Body of pancreas (tissue), 4 donors: ENCODE measurements at places on chromosomes 5 and 9.
A peak's percentile ranks its signal among the peaks of the same experiment; 100 is the strongest.

- peaks cover 14% of the 10 kb centered on the region for H3K36me3 ChIP-seq
- no peaks in the 10 kb centered on the region for H3K4me1 ChIP-seq
- H3K27ac ChIP-seq, result no peak overlapping the region
- no peaks in the 10 kb centered on the region for H3K27me3 ChIP-seq
- DNase-seq, result no peak
- H3K4me3 ChIP-seq, result no peak overlapping the region
These were observed 59.6 kb downstream of the SPTLC1 start for GRCh38 chr9:92055624-92056023.

DNA sequence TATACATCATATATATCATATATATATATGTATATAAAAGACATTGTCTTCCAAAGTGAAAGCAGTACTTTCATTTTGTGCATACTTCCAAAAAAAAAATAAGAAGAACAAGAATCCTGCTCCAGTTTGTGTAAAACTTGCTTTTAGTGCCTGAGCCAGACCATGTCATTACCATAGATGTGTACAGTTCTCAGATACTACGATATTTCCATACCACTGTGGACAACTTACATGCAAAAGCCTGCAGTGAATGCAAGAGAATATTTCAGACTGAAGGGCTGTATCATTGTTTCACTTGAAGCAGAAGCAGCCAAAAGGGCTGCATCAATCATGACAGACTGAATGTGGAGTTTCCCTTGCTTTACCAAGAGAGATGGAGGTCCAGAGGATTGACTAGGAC is 72.6 kb upstream of the CYLC2 start:
- H3K36me3 ChIP-seq, result no peaks in the 10 kb centered on the region
- H3K27me3 ChIP-seq, result no peaks in the 10 kb centered on the region
- H3K4me1 ChIP-seq, result no peaks in the 10 kb centered on the region
- DNase-seq, result no peak
- no peak overlapping the region for H3K4me3 ChIP-seq

- no peaks in the 10 kb centered on the region for H3K27me3 ChIP-seq
- peak overlapping the region; percentile 94 for H3K27ac ChIP-seq
- H3K4me3 ChIP-seq, result no peak overlapping the region
- no peaks in the 10 kb centered on the region for H3K36me3 ChIP-seq
- peak; percentile 51 for DNase-seq
- peaks cover 99% of the 10 kb centered on the region for H3K4me1 ChIP-seq
These were observed 8.4 kb downstream of the EEIG1 start for GRCh38 chr9:127972236-127972871.

GRCh38 chr9:16579872-16580432 is 290.5 kb downstream of the BNC2 start:
- no peak overlapping the region for H3K27ac ChIP-seq
- no peak for DNase-seq
- no peak overlapping the region for H3K4me3 ChIP-seq
- H3K27me3 ChIP-seq, result no peaks in the 10 kb centered on the region
- H3K36me3 ChIP-seq, result no peaks in the 10 kb centered on the region
